Colonic mucosa (tissue), 4 donors: ENCODE measurements at places on chromosomes 5 and 9. TPM values are rescaled to one million over a fixed set of nuclear protein-coding genes. Genes with fewer than 3 reads are reported as not detected.

The JAKMIP2 gene
- 1.3 TPM for total RNA-seq

The GEMIN5 gene
- 6.5 TPM for total RNA-seq

The PCDHB15 gene
- 1.8 TPM for total RNA-seq

The ECM2 gene
- 0.30 TPM for total RNA-seq

The SLC45A2 gene
- 0.32 TPM for total RNA-seq

The BTNL3 gene
- total RNA-seq: 38.0 TPM

The CLTA gene
- 210 TPM for total RNA-seq

The SIMC1 gene
- 23.9 TPM for total RNA-seq

The TYRP1 gene
- total RNA-seq: 0.30 TPM

The PRUNE2 gene
- total RNA-seq: 90.0 TPM

The SLC27A6 gene
- total RNA-seq: 0.48 TPM

The OR2S2 gene
- total RNA-seq: not detected

The ZNF462 gene
- 29.3 TPM for total RNA-seq

The CCL28 gene
- 56.8 TPM for total RNA-seq

The FCN2 gene
- not detected for total RNA-seq

The PCDHGB3 gene
- 0.57 TPM for total RNA-seq

The SPAAR gene
- total RNA-seq: 1.1 TPM

The TCF7 gene
- total RNA-seq: 9.4 TPM

The PPP1R2B gene
- total RNA-seq: not detected

The INSL4 gene
- not detected for total RNA-seq

The NUTM2G gene
- total RNA-seq: not detected

The ARSK gene
- 4.3 TPM for total RNA-seq

The COL5A1 gene
- total RNA-seq: 21.7 TPM

The TMEM174 gene
- not detected for total RNA-seq

The TMEFF1 gene
- not detected for total RNA-seq

The SPATA31A3 gene
- not detected for total RNA-seq

The GAPT gene
- total RNA-seq: 0.69 TPM

The HAVCR1 gene
- 27.7 TPM for total RNA-seq

The TSLP gene
- 0.45 TPM for total RNA-seq

The KLF9 gene
- total RNA-seq: 13.5 TPM

The PCDHGB6 gene
- total RNA-seq: 1.0 TPM

The PCDH12 gene
- total RNA-seq: 1.3 TPM

The ANKRA2 gene
- 17.5 TPM for total RNA-seq

The RASGEF1C gene
- total RNA-seq: not detected

The PRLR gene
- 23.7 TPM for total RNA-seq

The OMD gene
- 0.88 TPM for total RNA-seq

The CCDC152 gene
- total RNA-seq: not detected

The PCDHAC1 gene
- 0.11 TPM for total RNA-seq

The IFNK gene
- not detected for total RNA-seq

The DCTN3 gene
- 65.2 TPM for total RNA-seq

The FOXI1 gene
- total RNA-seq: not detected

The SLC28A3 gene
- total RNA-seq: 2.9 TPM

The WHRN gene
- total RNA-seq: 3.3 TPM

The SLC22A5 gene
- 38.6 TPM for total RNA-seq

The TRPM3 gene
- total RNA-seq: 0.35 TPM

The KDM4C gene
- total RNA-seq: 37.3 TPM

The CTXN3 gene
- not detected for total RNA-seq
